OCI-M1 (cell line): ENCODE measurements at places on chromosomes 7 and 10.
A peak's percentile ranks its signal among the peaks of the same experiment; 100 is the strongest.

- no peak for DNase-seq
Observed at GRCh38 chr10:14659626-14660196, 115.0 kb downstream of the FAM107B start.

DNA sequence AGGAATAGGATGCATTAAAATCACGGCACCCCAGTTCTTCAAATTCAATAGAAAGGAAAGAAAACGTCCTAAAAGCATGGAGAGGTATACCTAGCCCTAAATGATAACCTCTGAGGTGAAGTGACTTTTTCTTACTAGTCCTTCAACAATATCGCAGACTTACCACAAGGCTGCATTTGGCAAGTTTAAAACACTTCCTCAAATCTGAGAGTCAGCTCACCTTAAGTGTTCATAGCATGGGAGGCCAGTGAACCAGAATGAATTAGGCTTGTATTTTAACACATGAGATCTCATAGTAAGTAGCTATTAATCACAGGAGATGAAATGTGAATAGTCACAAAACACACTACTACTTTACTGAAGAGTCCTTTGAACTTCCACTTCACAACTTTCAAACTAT is 124.2 kb downstream of the RNF32 start:
- no peak for DNase-seq

DNA sequence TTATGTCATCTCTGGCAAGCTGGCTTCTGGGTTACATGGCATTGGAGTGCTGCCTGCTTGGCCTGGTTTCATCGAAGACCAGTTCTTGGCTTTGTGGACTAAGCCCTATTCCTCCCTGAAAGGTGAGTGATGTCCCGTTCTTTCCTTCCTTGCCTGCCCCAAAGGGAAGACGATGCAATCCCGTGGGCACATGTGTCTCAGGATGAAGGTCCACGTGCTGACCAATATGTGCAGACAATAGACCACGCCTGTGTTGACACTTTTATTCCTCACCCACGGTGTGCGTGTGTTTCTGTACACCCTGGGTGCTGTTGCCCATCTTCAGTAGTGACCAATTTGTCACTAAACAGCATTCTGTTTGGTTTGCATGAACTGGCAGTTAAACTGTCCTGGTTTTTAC is 28.6 kb upstream of the SHH start:
- no peak for DNase-seq

- DNase-seq = peak; percentile 48
Observed at GRCh38 chr7:142811154-142811737, 40.5 kb downstream of the PRSS2 start.

GRCh38 chr7:130879191-130879590 is 145.2 kb upstream of the KLF14 start:
- DNase-seq = no peak

- no peak for DNase-seq
Observed at GRCh38 chr10:4780782-4781181, 45.2 kb upstream of the AKR1E2 start.

GRCh38 chr10:93095225-93095624 is 21.5 kb downstream of the CYP26A1 start:
- DNase-seq = no peak

DNA sequence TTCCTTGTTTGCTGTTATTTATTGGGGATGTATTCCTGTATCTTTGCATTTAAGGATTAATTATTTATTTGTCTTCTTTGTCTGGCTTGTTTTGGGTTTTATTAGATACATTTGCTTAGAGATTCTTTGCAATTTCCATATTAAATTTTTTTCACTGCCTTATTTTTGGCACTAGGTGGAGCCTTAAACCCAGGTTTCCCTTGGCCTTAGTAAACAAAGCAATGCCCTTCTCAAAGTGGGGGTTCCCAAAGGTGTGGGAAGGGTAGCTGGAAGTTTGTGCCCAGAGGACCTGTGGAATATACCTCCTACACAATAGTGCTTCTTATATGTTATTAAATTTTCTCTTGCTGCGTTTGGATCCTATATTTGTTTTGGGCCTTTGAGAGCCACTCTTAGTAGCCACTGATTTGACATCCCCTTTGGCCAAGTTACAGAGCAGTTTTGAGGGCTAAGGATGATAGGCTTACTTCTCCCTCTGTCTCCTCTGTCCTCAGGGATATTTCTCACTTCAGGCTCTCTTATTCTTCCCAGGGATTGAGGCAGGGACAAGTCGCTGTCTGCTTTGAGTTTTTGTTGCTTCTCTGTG is 162.3 kb downstream of the ITGB1 start:
- peak; percentile 57 for DNase-seq

DNA sequence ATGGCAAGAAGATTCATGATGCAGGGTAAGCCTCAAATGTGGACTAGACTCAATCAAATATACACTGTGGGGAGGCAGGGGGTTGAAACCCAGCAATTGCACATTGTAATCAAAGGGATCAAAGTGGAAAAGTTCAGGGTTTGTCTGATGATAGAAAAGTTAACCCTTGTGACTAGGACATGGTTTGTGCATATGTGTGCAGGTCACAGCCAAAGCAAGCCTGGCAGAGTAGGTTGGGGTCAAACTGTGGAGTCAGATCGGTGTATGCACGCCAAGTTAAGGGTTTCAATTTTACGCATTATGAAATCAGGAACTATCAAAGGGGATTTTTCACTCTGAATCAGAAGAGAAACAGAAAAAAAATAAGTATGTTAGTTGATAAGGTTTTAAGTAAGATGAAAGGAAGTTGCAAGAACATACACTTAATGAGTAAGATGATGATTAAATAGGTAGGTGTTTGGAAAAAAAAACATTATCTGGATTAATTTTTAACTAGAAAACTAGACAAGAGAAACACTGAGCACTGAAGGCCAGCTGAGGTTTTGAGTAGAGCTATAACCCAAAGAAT is 188.3 kb downstream of the DGKB start:
- no peak for DNase-seq

DNA sequence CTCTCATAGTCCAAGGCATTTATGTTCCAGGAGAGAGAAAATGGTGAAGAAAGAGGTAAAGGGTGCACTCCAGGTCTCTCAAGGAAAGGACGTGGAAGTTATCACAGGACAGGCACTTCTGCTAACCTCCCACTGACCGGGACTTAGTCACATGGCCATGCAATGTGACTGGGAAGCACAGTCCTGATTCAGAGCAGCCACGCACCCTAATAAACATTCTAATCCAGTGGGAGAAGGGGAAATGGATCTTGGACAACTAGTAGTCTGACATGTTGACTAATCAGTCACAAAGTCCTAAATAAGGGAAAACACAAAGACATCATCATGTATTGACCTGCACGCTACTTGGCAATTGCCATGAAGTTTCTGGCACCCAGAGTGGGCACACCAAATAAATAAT is 417.5 kb upstream of the ZMIZ1 start:
- no peak for DNase-seq

DNA sequence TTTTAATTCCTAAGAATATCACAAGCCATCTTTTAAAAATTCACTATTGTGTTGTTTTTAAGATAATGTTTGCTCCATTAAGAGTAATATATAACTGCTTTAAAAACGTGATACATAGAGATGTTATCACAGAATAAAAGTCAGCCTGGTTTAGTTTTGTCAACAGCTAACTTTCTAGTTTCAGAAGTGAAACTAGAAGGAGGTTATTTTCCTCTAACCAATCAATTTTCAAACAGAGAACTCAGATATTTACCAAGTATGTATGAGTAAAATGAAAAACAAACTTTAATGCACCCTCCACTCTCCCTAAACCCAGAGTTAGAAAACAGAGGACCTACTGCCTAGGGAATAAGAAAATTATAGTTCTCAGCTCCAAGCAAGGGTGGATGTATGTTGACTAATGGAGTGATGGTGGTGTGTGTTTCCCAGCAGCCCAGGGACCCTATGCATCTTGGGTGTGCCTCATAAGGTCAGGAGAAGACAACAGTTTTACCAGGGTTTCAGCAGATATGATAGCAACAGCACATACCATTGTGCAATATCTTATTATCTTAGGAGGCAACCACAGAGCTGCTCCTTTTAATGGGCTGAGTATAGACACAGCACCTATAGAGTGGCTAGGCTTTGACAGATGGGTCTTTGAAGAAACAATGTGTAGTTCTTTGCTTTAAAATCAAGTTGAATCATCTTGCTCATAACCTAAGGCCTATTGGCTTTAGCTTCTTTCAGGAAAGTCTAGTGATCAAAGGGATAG is 58.4 kb downstream of the PTPRZ1 start:
- peak; percentile 50 for DNase-seq

DNA sequence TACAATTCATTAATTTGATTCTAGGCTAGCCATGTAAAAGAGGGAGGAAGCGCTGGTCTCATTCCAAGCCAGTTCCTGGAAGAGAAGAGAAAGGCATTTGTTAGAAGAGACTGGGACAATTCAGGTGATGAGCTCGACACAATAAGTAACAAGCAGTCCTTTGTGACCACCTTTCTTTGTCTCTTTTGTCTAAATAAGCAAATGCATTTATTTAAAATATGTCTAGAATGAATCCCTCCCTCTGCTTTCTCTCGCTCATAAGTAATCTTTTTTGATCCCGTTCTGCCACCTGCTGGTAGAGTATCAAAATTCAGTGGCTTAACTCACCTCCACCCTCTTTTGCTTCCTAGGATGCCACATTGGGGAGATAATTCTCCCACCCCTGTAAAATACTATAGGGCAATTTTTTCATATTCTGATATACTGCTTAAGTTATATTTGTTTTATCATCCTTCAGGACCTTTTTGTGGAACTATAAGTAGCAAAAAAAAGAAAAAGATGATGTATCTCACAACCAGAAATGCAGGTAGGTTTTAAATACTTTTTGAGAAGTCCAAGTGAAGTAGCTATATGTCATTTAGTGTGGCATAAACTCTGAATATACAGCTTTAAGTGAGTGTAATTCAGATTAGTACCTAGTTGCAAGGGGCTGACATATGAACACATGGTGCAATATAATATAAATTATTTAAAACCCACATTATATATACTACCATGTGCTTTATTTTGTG is 91.5 kb downstream of the GSDME start:
- DNase-seq = peak; percentile 74

DNA sequence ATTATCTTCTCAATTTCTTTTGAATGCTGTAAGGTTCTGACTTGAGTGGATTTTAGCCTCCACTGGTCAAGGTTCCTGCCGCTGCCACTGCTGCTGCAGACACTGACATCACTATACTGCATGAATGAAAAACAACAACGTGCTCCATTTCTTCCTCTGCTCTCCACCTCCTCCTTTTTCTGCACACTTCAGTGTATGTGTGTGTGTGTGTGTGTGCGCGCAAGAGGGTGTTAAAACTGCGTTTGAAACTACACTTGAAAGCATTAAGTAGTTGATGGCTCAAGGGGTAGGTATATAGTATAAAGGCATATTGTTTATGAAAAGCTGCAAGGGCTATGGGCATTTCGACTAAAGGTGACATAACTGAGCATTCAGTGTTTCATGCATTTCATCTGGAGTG is 3.5 kb downstream of the GLCCI1 start:
- DNase-seq = peak; percentile 13

GRCh38 chr10:75466886-75467285 is 35.5 kb downstream of the LRMDA start:
- DNase-seq = no peak

DNA sequence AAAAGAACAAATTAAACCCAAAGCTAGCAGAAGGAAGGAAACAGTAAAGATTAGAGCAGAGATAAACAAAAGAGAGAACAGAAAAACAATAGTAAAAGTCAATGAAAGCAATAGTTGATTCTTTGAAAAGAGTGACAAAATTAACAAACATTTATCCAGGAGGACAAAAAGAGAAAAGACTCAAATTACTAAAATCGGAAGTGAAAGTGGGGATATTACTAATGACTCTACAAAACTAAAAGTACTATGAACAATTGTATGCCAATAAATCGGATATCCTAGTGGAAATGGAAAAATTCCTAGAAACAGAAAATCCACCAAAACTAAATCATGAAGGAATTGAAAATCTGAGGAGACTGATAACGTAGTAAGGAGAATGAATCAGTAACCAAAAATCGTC is 96.3 kb downstream of the SNX13 start:
- no peak for DNase-seq

DNA sequence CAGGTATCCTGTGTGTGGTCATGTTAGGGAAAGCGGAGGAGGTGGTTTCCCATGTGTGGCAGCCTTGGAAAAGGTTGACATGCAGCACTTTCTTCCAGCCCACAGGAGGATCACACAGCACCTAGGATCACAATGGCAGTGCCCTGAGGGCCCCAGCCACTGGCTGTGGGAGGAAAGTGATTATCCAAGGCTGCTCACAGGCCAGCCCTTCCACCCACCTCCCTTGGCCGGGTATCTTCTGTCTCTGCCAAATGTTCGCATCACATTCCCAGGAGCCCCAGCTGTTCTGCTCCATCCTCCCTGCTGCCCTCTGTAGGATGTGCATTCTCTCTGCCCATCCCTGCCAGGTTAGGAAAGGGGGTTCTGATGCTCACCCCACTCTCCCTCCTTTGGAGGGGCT is 2.5 kb upstream of the MLXIPL start:
- DNase-seq = no peak

DNA sequence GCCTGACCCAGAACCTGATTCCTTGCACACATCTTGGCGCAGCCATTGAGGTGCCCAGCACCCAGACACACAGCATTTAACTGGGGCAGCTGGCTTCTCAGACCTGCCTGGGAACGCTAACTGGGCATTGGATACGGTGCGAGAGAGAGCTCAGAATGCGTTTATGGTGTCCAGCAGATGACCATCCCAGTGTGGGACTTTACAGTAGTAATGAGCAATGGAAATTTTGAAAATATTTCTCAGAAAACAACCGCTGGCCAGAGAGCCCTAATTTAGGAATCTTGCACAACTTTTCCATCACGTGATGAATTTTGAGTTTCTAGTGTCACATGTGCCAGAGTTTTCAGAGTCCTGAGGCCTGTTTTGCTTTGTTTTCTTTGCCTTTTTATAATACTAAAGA is 78.2 kb upstream of the SEC61G start:
- DNase-seq = no peak

DNA sequence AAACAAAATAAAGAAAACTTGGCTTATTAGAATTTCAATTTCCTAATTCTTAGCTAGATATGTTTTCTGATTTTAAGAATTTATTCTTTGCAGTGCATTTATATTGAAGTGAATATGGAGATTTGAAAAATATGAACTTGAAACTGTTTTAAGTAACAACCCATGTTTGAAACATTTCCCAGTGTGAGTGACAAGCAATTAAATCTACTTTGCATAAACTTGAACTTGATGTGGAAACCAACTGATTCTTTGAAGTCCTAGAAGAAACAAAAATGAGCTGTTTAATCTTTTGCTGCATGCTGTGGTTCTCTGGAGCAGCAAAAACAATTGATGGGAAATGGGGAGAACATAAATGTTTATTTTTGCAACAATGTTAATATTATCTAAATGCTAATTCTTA is 430.2 kb downstream of the ARL4A start:
- DNase-seq = no peak

GRCh38 chr10:43221419-43222209 is 45.3 kb downstream of the RASGEF1A start:
- DNase-seq = peak; percentile 14

DNA sequence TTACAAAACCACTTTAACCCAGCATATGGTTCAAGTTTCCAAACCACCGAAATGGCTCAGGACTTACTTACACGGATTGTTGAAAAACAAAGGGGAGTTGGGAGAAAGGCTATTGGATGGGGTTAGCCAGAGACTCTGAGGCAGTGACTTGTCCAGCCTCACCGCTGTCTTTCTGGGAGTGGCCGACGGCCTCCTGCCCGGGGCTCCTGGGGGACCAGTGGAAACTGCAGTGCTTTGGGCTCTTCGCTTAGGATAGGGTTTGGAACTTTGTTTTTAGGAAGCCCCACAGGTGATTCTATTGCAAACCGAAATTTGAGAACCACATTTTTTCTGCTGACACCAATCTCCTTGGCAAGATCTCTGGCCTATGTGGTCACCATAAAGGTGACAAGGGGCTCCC is 38.1 kb upstream of the R3HCC1L start:
- DNase-seq = no peak
